ENCODE measurements at places on chromosomes 3 and 15. TPM values are rescaled to one million over a fixed set of nuclear protein-coding genes. Genes with fewer than 3 reads are reported as not detected.

Gene SLC6A11
- total RNA-seq = 0.15 TPM

Gene SLC2A2
- not detected for total RNA-seq

Gene GRM2
- 0.97 TPM for total RNA-seq

Gene ATP13A5
- total RNA-seq = 0.23 TPM

Gene KY
- not detected for total RNA-seq

Gene RBP2
- total RNA-seq = not detected

Gene FGF12
- total RNA-seq = 19.1 TPM

Gene GXYLT2
- 1.8 TPM for total RNA-seq

Gene GHRL
- total RNA-seq = 0.62 TPM

Gene ECE2
- total RNA-seq = not detected

Gene ZNF660
- 15.5 TPM for total RNA-seq

Gene CNBP
- total RNA-seq = 192 TPM

Gene TGM5
- not detected for total RNA-seq

Gene FRMD4B
- total RNA-seq = 102 TPM

Gene IMPG2
- 0.74 TPM for total RNA-seq

Gene SLC12A1
- total RNA-seq = not detected

Gene A4GNT
- not detected for total RNA-seq

Gene TTC14
- total RNA-seq = 40.4 TPM

Gene ACKR2
- 3.8 TPM for total RNA-seq

Gene TTC21A
- total RNA-seq = 41.7 TPM

Gene SCG3
- 37.0 TPM for total RNA-seq

Gene OR5K2
- total RNA-seq = not detected

Gene COL8A1
- 5.6 TPM for total RNA-seq

Gene GOLGA8S
- 0.28 TPM for total RNA-seq

Gene MEX3B
- 98.2 TPM for total RNA-seq

Gene CACNA1D
- 208 TPM for total RNA-seq

Gene TEX55
- not detected for total RNA-seq

Gene TCTA
- 17.3 TPM for total RNA-seq

Gene CIAO2A
- total RNA-seq = 51.4 TPM

Gene C3orf22
- total RNA-seq = not detected

Gene CLDN18
- not detected for total RNA-seq

Gene ST8SIA2
- 4.1 TPM for total RNA-seq

Gene TLR9
- total RNA-seq = not detected

Gene NTRK3
- 6.4 TPM for total RNA-seq

Gene LYZL4
- total RNA-seq = not detected

Gene SPTSSB
- total RNA-seq = not detected

Gene WNT7A
- total RNA-seq = not detected

Gene ETV5
- 40.6 TPM for total RNA-seq

Gene CLDN16
- not detected for total RNA-seq

Gene SACM1L
- total RNA-seq = 46.8 TPM

Gene ZPLD1
- not detected for total RNA-seq

Gene PLA2G4D
- total RNA-seq = not detected

Gene CISH
- 2.6 TPM for total RNA-seq

Gene UBAP1L
- total RNA-seq = 1.8 TPM

Gene CDHR4
- total RNA-seq = 1.1 TPM

Gene FGD5
- total RNA-seq = 294 TPM

Measured in endothelial cell (in vitro differentiated cells).